ENCODE measurements at places on chromosomes 7 and 10.

GRCh38 chr7:130912082-130912861 lies 178.3 kb upstream of the KLF14 start:
- DNase-seq, result no peak

DNA sequence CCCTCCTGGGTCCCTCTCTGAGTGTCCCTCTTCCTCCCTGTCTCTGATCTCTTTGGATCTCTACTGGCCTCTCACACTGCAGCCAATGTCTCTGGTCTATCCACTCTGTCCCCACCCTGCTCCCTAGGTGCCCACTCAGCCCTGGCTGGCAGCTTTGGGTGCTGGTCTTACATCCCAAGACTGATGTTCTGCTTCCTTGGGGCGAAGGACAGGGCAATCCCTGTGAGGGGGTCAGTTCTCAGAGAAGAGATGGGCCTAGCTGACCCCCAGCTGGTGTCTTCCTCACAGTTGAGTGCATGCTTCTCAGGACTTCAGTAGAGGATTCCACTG lies 51.7 kb upstream of the CAMK2B start:
- no peak for DNase-seq

GRCh38 chr7:123747620-123748141 lies 1.1 kb downstream of the WASL start:
- DNase-seq, result peak; percentile 37

DNA sequence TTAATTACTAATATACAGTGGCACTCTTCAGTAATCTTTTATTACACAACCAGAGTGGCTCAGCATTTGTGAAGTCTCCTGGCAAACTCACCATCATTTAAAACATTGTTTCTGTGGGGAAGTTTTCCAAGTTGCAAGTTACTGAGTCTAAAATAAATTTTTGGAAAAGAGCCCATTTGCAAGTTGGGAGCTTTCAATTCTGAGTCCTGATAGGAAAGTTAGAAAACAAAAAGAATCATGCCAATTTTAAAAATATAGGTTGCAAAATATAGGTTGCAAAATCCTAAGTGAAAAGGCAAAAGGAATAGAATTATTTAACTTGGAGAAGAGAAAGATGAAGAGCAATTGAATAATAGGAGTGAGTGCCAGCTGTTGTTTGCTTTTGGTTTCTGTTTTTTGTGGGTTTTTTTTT lies 378.8 kb upstream of the C7orf33 start:
- no peak for DNase-seq

DNA sequence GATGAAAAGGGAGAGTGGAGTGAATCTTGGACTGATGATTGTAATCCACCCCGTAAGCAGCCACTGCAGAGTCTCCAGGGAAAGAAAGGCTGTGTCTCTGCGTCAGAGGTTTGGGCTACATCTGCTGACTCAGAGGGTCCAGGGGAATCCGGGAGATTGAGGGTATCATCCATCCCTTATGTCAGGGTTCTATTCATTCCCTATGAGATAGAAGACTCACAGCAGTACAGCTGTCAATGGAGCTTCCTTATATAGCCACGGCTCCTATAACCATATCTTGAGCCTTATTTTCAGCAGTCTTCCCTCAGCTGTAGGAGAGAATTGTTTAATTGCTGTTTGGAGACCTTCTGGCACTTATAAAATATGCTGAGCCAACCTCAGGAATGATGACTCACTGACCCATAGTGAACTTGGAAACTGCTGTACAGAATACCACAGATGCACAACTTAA lies 558.2 kb upstream of the PFKP start:
- DNase-seq, result no peak

GRCh38 chr10:51699145-51699474 lies 285 bp downstream of the CSTF2T start:
- DNase-seq, result no peak

Measured in COR-L47 (cell line).